WTC11 (cell line): ENCODE measurements at places on chromosomes 7 and 10. TPM values are rescaled to one million over a fixed set of nuclear protein-coding genes. Genes with fewer than 3 reads are reported as not detected.

MEOX2 gene
- 0.07 to 0.16 TPM (median 0.14 TPM) in 3 replicates for total RNA-seq

GRCh38 chr10:99233689-99234037 is 2.0 kb downstream of the HPSE2 start:
- no peak for DNase-seq

COBL gene
- total RNA-seq, result 36.5 to 49.8 TPM (median 48.1 TPM) in 3 replicates

OR6B1 gene
- total RNA-seq, result not detected in 3 replicates

DNA sequence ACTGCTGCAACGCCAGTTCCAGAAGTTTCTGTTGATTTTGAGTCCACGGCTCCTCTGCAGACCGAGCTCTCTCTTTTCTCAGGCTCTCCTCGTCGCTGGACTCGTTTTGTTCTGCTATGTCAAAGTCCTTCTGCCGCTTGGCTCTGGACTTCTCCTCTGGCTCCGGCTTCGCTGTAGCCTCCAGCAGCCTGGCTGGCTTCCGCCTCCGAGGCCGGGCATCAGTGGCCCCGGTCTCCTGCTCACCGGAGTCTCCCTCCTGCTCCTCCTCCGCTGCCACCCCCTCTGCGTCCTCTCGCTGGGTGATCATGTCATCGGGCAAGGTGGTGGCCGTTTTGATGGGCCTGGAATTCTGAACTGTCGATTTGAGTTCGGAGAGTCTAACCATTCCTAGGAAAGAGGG is 225.2 kb downstream of the MLLT10 start:
- DNase-seq, result no peak

- DNase-seq, result no peak
These were observed 38.2 kb downstream of the PLAU start for GRCh38 chr10:73948947-73949633.

DNA sequence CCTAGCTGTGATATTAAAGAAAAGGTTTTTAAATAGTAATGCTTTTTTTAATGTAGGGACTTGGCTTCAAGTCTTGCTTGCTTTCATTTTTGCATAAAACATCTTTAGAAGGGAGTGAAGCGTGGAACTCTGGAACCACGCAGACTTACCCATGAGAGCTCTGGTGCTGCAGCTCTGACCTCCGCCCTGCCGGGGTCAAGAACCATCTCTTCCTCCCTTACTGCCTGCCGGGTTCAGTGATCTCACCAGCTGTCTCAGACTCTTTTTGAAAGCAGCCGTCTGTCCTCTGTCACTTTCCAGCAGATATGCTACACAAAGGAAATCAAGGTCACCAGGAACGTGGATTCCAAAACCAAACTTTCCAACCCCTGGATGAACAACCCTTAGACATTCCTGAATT is 353.8 kb downstream of the GPR37 start:
- no peak for DNase-seq

VPS50 gene
- 9.2 to 11.2 TPM (median 10.4 TPM) in 3 replicates for total RNA-seq

DNA sequence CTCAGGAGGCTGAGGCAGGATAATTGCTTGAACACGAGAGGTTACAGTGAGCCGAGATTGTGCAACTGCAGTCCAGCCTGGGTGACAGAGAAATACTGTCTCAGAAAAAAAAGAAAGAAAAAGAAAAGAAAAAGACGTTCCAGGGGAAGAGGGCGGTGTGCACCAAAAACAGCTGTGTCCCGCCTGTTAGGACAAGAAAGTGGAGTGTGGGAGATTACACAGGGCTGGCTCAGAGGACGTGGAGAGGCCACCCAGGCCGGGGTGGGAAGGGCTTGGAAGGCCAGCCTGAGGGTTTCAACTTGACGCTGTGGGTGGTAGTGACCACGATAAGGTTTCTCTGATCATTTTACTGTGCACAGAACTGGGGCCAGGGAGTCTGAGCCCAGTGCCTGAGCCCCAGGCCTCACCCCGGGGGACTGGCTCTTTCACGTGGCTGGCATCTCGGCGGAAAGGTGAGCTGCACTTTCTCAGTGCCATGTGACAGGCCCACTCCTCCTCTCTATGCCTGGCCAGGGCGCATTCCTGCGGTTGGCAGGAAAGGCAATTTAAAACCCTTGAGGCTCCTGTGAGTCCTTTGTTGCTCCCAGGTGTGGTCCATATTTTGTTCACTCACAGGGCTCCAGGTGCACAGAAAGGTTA is 13.9 kb downstream of the RHBDD2 start:
- DNase-seq, result no peak

AKR1C1 gene
- total RNA-seq, result 3.9 to 4.3 TPM (median 4.1 TPM) in 3 replicates

PDK4 gene
- total RNA-seq, result 0.21 to 0.46 TPM (median 0.31 TPM) in 3 replicates

GRCh38 chr7:79281426-79281825 is 172.0 kb downstream of the MAGI2 start:
- no peak for DNase-seq

DNA sequence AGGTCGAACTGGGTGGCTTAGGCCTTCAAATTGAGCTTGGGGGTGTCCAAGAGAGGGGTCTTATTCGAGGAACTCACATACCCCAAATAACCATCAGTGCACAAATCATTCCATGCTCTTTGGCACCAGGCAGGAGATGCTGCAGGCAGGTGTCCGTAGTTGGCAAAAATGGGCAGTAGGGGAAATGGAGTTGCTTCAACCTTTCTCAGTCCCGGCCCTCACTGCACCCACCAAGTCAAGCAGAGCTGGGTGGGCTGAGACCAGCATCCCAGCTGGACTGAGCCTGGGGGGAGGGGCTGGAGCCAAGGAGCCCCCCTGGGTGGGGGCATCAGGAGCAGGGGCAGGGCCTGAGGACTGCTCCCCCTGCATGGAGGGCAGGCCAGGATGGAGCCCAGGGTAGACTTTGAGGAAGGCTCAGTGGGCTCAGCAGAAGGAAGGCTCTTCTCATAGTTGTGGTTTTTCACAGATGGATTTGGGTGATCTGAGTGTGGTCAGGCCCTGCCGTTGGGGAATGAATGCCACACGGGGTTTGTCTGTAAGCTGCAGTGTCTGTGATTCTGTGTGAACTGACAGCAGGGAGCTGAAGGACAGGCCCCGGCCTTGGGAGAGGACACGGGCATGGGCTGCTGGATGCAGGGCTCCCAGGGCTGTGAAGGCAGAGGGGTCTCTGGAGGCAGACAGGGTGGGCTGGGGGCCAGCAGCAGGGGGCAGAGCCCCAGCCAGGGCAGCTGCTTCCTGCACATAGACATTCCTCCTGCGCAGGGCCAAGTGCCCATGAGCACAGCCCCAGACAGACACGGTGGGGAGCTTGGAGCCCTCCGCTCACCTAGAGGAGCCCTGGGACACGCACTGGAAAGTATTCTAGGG is 144.5 kb downstream of the ADCY1 start:
- DNase-seq, result no peak

CALML3 gene
- total RNA-seq, result not detected in 3 replicates

GRCh38 chr10:59903871-59904270 is 2.5 kb downstream of the CCDC6 start:
- DNase-seq, result no peak

DNA sequence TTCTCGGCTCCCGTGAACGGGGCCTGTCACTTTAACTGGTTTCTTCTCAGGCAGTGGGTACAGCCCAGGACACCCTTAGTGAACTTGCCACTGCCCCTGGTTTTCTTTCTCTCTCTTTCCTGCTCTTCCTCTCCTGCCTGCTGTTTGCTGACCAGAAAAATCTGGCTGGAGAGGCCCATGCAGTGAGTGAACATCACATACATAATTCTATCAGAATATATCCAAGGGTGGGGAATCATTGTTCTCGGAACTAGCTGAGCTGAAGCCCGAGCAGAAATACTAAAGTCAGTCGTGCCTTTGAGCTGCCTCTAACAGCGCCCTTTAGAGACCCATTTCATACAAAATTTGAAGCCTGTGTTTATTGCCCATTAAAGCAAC is 501.5 kb upstream of the GALNT17 start:
- DNase-seq, result no peak

GRCh38 chr10:102431452-102432124 is 786 bp downstream of the CUEDC2 start:
- DNase-seq, result no peak

TRPV5 gene
- not detected in 3 replicates for total RNA-seq

GRCh38 chr10:33067917-33068316 is 109.9 kb upstream of the ITGB1 start:
- DNase-seq, result no peak

TET1 gene
- 59.2 to 71.4 TPM (median 62.0 TPM) in 3 replicates for total RNA-seq

GRCh38 chr7:40135317-40135610 is 459 bp downstream of the SUGCT start:
- no peak for DNase-seq

DNA sequence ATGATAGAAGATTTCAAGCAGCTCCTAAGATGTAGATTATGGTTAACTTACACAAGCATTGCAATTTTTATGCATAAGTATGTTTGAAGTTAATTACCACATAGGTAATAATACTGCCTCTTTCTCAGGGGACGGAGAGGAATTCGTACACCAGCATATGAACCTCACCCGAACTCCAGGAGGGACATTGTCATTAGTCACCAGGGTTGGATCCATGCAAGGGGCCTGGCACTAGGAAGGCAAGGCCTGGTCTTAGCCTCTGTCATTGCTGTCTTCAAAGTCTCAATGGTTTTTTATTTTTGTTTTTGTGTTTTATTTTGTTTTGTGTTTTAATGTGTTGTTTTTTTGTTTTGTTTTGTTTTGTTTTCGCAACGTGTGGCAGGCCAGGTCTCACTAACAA is 145.6 kb upstream of the PPP2R2D start:
- DNase-seq, result no peak

DNA sequence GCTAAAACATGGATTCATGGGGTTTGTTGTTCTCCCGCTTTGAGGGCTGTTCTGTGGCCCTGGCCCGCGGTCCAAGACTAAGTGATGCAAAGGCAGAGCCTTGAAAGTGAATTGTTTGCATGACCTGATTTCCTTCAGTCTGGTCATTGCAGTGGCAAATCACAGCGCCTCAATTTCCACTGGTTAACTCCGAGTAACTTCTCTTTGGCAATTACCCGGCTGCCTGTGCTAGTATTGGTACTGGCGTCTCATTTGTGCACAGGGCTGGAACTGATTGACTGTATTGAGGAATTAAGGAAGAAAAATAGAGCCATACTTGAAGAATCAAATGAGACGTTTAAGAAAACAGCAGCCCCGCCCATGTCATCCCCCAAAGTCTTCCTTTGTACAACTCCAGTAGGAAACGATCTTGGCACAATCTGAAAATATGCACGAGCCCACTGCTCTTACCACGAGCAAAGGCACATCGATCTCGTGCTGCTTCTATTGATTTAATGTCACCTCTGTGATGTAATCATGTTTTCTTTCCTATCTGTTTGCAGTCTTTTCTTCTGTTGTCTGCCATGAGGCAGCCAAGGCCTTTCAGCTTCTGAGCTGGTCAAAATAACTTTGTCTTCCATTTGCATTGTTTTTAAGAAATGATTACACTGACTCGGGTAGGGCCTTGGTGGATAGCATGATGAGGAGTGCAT is 60.6 kb upstream of the SHH start:
- no peak for DNase-seq

GRCh38 chr7:85627791-85628586 is 441.1 kb upstream of the SEMA3D start:
- DNase-seq, result no peak

DNA sequence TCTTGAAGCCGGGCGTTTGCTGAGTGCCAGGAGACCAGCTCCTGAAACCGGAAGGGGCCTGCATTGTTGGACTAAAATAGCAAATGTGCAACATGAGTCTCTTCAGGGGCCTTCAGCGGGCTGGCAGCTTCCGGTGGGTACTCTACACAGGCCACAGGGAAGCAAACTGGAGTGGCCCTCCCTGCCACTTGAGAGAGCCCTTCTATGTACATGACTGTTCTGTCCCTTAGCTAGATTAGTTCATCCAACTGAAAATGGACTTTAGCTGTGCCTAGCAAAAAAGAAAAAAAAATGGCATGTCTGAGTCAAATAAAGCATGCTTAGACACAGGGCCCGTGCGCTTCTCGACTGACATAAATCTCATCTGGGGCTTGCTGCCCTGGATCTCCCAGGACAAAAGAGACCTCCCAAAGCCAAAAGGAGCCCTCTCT is 115.3 kb upstream of the TCF7L2 start:
- no peak for DNase-seq

GRCh38 chr7:2821842-2822507 is 22.1 kb downstream of the GNA12 start:
- no peak for DNase-seq

GRCh38 chr10:127102176-127102575 is 94.2 kb downstream of the INSYN2A start:
- no peak for DNase-seq

EFCAB10 gene
- 3.0 to 3.2 TPM (median 3.0 TPM) in 3 replicates for total RNA-seq

SPDYE11 gene
- total RNA-seq, result not detected in 3 replicates

DNA sequence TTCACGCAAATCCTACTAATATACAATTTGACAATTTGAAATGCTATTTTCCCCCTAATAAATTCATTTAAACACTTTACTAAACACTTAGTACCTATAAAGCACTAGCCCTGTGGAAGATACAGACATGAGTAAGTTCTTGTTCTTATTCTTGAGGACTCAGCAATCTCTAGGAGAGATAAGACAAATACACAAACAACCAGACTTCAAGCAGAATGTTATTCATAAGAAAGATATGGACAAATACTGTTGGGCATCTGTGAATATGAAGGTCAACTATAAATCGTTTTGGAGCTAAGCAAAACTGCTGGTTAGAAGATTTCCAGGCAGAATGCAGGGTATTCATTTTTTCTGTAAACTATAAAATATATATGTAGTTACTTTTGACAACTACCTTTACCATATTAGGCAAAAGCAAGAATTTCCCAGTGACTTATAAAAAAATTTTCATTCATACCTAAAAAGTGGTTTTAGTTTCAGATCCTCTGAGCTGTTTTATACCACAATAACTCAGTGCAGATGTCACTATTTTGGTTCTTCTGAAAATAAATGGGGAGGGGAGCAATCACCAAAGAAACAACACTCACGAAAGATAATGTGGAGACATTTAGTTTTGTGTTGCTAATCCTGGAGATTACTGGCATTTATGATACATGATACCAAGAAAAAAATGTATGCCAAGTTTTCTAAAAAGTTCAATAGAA is 3.8 kb downstream of the VPS41 start:
- DNase-seq, result no peak

NME8 gene
- 1.0 to 2.3 TPM (median 1.5 TPM) in 3 replicates for total RNA-seq

DNA sequence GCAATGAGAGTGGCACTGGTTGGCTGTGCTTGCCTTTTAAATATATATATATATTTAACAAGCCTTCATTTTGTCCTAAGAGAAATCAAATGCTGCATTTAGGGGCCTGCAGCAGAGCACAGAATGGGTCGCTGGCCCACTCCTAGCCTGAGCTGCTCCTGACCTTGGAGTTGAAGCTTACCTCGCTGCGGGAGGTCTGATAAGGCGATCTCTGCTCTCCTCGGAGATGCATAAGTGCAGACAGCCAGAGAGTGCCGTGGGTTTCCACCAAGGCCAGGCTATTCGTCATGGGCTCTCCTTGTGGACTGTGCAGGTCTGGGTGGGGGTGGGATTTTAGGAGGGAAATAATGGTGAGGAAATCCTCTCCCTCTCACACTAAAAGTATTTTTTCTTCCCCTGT is 99.5 kb upstream of the IKZF1 start:
- DNase-seq, result peak; percentile 24

NT5C3A gene
- total RNA-seq, result 15.0 to 18.6 TPM (median 15.9 TPM) in 3 replicates

- DNase-seq, result no peak
These were observed 82.2 kb upstream of the GPR22 start for GRCh38 chr7:107387573-107388219.

DENND2A gene
- 10.0 to 13.6 TPM (median 12.7 TPM) in 3 replicates for total RNA-seq

FAM221A gene
- 22.6 to 24.9 TPM (median 23.3 TPM) in 3 replicates for total RNA-seq

LAMB1 gene
- total RNA-seq, result 77.8 to 101 TPM (median 78.4 TPM) in 3 replicates

ENTPD1 gene
- 1.9 to 2.8 TPM (median 2.3 TPM) in 3 replicates for total RNA-seq
